ENCODE measurements at places on chromosomes 6 and 20.

GRCh38 chr6:26064619-26065257 lies 22.5 kb upstream of the HFE start:
- no peak for DNase-seq

- DNase-seq = no peak
Observed at GRCh38 chr20:41334443-41335421, 5.9 kb upstream of the LPIN3 start.

DNA sequence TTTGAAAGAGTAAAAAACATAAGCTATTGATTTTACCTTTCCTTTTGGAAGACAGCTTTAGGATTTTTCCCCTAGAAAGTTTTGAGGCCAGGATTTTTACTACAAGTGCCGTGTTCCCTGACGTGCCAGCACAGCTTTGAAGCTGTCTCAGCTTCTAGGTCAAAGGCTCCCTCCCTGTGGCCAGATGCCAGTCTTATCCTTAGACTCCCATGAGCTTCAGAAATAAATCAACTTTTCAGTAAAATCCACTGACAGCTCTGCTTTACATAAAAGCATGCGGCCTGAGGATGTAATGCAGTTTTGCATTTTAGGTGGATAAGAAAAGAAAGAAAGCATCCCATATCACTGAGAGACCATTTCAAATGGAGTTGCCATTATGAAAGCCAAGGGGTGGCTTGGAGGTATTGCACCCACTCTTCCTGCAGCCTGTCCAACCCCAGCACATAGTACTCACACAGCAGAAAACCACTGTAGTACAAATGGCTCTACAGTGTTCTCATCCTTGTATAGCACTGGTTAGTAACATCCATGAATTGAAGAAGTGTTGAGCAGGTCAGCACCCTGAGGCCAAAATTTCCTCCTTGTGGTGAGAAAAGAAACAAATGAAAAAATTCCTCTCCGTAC lies 15.2 kb upstream of the ATXN1 start:
- no peak for DNase-seq

GRCh38 chr6:125886021-125886420 lies 70.5 kb upstream of the HINT3 start:
- DNase-seq = no peak

GRCh38 chr6:48169635-48170034 lies 58.6 kb upstream of the PTCHD4 start:
- DNase-seq = no peak

GRCh38 chr6:86459978-86460377 lies 477.4 kb upstream of the HTR1E start:
- DNase-seq = no peak

DNA sequence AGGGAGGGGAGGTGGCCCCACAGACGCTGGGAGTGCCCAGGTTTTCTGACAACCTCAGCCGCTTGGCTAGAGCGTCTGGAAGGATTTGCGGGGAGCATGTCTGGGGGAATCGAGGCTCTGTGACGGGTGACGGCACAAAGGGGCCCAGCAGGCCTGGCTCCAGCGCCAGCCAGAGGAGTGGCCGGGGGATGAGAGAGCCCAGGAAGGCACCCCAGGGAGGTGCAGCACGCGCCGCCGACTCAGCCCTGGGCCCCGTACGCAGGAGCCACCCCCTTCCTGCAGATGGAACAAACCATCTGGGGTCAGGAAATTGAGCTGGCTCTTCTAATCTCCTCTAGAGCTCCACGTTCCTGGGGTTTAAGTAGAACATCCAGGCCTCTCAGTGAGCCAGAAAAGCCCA lies 5.9 kb upstream of the SLCO4A1 start:
- DNase-seq = no peak

- DNase-seq = peak; percentile 97
Observed at GRCh38 chr6:31399589-31400466, 3.6 kb upstream of the MICA start.

- peak; percentile 90 for DNase-seq
Observed at GRCh38 chr6:108260126-108260808, 573 bp downstream of the SNX3 start.

- DNase-seq = no peak
Observed at GRCh38 chr6:44627091-44627882, 239.8 kb downstream of the CDC5L start.

- DNase-seq = no peak
Observed at GRCh38 chr20:58286729-58287128, 22.8 kb upstream of the RAB22A start.

DNA sequence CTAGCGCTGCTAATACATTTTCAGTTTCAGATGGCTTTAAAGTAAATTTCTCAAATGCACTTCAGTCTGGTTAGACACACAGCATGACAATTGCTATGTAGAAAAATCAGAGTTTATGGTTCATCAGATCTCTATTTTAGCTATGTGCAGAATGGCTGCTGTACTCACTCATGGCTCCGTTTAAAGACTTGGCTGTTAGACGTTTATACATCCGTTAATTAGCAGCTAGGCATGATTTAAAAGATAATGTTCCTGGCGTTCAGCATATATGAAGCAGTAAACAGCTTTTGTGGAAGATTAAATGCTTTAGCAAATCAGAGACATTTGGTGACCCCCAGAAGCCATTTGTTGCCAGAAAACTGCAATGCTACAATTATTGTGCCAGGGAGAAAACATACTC lies 350.0 kb upstream of the MANEA start:
- DNase-seq = no peak

DNA sequence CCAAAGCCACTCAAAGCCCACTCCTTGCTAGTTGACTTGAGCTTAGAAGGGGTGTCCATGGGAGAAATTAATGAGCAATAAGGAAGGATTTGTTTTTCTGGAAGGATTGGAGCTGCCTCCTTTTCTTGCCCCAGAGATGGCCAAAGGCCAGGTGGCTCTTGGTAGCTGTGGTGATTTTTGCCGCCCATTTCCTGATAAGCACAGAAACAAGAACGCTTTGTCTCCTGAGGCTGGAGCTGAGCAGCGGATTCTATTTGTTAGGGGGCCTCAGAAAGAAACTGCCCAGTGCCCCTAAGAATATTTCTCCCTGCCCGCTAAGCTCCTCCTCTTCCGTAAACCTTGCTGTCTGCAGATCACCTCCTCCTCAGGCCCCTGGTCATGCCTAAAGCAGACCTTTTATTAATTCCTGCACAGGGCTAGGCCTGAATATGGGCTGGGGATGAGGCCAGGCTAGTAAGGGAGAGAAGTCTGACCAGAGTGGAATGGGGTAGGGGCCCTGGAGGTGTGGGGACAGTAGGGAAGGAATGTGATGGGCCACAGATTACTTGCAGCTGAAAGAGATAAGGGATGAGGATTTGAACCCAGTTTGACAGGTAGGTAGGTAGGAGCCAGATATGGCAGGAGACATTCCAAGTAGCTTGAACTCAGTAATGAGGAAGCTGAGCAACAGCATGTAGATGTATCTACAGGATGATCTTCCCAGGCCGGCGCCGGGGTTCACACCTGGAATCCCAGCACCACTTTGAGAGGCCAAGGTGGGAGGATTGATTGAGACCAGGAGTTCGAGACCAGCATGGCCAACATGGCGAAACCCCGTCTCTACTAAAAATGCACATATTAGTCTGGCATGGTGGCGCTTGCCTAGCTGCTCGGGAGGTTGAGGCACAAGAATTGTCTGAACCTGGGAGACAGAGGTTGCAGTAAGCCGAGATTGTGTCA lies 71.2 kb upstream of the NAA20 start:
- DNase-seq = no peak

DNA sequence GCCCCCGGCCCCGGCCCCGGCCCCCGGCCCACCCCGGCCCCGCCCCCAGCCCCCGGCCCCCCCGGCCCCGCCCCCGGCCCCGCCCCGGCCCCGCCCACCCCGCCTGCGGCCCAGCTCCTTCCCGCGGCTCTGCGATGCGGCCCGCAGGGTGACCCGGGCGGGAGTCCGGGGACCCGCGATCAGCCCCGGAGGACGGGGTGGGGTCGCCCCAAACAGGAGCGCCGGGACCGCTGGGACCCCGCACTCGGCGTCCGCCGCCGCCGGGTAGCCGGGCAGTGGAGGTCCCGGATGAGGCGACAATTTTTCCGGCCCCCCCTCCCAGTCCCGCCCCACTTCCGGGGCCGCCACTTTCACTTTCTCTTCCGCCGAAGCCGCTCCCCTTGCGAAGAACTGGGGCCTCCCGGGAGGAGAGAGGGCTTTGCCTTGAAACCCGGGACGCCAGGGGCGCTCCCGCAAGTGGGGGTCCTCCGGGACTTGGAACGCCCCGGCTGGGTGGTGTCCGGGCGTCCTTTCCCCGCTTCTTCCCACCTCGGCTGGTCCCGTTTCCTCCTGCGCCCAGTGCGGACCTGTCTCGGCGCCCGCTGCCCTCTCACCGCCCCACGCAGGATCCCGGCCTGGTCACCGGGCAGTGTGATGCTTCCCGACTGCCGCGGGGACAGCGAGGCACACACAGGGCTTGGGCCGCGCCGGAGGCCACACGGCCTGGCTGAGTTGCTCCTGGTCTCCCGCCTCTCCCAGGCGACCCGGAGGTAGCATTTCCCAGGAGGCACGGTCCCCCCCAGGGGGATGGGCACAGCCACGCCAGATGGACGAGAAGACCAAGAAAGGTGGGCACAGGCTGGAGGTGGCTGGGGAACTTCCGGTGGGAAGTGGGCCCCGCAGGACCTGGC lies at the start of gene RBCK1:
RBCK1 (plus strand) TSS at position 347 of the 890 bp plus-strand sequence; CDS start at position 806, 459 bp downstream.
- DNase-seq = peak; percentile 92

DNA sequence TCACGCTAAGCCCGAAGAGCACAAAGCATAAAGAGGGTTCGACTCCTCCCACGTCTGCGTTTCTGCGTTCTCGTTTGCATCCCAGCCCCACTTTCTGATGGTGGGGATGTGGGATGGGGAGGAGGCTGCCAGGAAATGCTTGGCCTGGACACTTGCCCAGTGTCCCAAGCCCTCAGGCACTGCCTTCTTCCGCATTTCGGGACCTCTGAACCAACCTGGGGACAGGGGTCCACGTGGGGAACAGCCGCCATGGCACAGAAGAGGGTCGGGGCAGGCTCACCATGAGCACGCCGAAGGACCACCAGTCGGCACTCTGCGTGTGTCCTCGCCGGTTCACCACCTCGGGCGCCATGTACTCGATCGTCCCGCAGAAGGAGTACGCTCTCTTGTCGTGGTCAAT lies 88.2 kb downstream of the RAMACL start:
- no peak for DNase-seq

DNA sequence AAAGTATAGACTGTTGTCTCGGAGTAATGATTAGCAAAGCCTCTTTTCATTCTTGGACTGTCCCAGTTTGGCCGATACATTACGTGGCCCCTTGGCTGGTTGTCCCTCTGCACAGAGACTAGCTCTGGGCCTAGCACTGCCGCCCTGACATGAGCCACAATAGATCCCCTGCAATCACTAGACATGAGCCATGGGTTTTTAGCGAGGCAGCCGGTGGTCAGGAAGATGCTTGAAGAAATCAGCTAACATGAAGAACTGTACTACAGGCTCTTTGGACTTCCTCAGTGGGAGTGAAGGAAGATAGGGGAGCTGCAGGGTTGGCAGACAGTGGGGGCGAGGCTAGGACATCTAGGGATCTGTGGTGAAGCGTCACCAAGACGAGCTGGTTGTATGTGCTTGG lies 11.0 kb downstream of the DUSP22 start:
- no peak for DNase-seq

DNA sequence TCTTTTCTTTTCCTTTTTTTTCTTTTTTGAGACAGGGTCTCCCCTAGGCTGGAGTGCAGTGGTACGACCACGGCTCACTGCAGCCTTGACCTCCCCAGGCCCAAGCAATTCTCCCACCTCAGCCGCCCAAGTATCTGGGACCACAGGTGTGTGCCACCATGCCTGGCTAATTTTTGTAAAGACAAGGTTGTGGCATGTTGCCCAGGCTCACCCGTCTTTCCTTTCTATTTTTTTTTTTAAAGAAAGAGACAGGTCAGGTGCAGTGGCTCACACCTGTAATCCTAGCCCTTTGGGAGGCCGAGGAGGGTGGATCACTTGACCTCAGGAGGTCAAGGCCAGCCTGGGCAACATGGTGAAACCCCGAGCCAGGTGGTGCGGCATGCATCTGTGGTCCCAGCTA lies 16.6 kb downstream of the BANF2 start:
- DNase-seq = no peak

DNA sequence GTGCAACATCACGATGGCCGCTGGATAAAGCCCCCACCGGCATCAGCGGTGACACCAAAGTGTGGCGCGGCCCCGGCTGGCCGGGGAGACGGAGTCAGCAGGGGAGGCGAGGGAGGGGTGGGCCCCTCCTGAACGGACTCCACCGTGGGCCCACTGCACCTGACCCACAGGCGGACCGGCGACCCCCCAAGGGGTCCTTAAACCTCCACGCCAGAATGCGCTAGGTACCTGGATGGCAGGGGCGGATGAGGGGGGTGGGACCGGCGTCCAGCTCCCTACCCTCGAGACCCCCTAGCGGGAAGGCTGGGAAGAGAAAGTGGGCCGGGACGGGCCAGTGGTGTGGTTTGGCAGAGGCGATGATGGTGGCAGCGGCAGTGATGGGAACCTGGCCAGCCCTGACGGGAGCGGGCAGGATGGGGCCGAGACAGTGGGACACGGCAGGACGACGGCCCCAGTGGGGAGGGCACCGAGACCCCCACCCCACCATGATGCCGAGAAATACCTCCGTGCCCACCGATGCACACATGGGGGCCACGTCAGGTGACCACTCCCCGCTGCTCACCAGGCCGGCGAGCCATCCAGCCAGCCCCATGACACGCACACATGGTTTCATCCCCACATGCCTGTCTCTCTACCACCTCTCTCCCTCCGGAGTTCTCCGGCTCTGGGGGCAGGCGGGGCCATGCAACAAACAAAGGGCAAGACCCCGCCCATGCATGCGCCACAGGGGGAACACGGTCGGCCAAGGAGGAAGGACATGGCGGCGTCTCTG lies 771.9 kb upstream of the DEFB115 start:
- DNase-seq = no peak

- DNase-seq = no peak
Observed at GRCh38 chr6:70667256-70667710, 400 bp upstream of the SMAP1 start.

DNA sequence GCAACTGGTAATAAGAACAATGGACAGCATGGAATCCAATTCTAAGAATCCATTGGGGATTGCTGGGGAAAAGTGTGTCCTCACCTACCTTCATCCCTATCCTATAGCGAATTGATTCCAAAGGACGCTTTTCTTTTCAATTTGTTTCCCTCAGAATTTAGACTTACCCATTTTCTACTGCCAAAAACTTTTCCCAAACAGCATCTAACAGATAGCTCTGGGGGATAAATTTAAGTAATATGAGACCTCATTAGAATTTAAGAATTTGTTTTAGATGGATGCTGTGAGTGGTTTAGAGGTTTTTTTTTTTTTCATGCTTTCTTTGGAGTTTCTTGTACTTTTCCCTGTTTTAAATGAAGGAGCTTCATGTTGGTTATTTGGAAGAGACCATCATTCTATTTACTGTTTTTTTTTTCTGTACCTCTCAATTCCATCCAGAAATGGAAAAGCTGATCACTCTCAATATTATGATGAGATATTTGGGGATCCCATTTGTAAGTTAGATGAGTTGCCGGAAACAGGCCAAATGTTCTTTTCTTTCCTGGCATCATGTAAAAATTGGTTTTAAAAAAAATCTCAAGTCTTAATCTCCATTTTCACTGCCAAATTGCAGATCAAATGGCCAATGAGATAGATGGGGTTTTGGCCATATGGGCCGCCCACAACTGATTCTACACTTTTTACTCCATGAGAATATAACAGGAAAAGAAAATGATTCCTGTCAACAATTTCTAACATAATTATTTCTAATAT lies 105.7 kb downstream of the BCAS1 start:
- DNase-seq = no peak
